Left renal pelvis (tissue), 4 donors: ENCODE measurements at places on chromosomes 7 and 10. TPM values are rescaled to one million over a fixed set of nuclear protein-coding genes. Genes with fewer than 3 reads are reported as not detected.

DNA sequence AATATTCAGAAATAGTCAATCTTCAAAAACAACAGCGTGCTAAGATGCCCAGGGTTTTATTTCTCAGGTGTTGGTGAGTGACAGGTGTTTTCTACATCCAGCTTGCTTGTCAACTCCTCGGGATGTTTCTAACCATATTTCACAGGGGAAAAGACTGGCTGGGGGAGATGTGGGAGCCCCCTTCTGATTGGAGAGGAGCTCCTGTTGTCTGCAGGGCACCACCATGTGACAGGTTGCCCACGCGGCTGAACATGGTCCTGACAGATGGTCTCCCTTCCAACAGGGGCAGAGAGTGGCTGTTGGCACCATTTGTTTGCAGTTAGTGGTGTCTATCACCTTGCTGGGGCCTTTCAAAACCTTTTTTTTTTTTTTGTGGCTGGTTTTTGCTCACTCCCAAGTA, 16.5 kb upstream of the GPR26 start:
- DNase-seq, result no peak

- no peak for DNase-seq
These were observed 46.2 kb upstream of the ZEB1 start for GRCh38 chr10:31272841-31273240.

GRCh38 chr10:114310346-114310745, 71.3 kb downstream of the VWA2 start:
- no peak for DNase-seq

DNA sequence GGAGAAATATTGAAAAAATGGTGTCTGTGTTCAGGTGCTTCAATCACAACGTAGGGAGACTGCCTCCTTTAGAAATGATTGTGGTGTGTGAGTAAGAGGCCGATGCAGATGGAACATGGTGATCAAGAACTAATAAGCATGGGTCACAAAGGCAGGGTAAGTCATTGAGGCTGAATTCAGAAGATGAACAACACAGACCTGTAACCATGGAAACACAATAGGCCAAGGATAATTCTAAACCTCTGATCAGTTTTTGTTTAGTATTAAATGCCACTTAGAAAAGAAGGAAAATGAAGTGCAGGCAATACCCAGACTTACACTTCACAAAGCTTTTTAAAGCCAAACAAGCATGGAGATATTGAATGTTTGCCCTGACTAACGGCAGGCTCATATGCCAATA, 32.8 kb upstream of the TAS2R16 start:
- no peak for DNase-seq

KCND2 gene
- 1.5 TPM for polyA plus RNA-seq

MBLAC1 gene
- polyA plus RNA-seq, result 2.3 TPM

VWA2 gene
- polyA plus RNA-seq, result 0.25 TPM

TDRD1 gene
- not detected for polyA plus RNA-seq

SLC26A3 gene
- polyA plus RNA-seq, result 0.17 TPM
